ENCODE measurements at places on chromosomes 13 and 19.

- H3K36me3 ChIP-seq: peaks cover 3% of the 10 kb centered on the region
- DNase-seq: no peak
- no peaks in the 10 kb centered on the region for H3K27me3 ChIP-seq
Measured at GRCh38 chr19:2754659-2755447, 15.0 kb upstream of the SLC39A3 start.

GRCh38 chr13:50319635-50320255 is 304.5 kb downstream of the KCNRG start:
- H3K27me3 ChIP-seq: no peaks in the 10 kb centered on the region
- peak overlapping the region; percentile 4 for H3K4me3 ChIP-seq
- no peak for DNase-seq

DNA sequence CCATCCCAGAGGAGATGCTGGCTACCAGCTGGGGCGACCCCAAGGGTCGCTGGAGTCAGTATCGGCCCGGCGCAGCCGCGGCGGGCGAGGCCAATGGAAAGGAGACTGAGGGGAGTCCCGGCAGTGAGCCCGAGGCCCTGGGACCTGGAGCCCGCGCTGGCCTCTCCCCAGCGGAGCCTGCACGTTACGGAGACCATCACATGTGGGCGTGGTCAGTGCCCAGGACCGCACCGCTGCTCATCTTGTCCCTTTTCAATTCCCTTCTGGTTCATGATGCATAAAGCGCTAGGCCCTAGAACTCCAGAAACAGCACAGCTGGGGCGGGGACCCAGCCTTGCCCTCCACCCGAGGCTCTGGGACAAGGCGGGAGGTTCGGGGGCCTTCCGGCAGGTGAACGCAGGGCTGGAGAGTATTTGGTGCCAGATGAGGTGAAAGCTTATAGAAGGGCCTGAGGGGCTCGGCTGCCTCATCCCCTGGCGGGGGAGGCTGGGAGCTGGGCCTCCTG is 8.0 kb downstream of the C19orf25 start:
- H3K4me3 ChIP-seq: peak overlapping the region; percentile 74
- H3K27me3 ChIP-seq: peaks cover 32% of the 10 kb centered on the region
- no peaks in the 10 kb centered on the region for H3K36me3 ChIP-seq
- no peak for DNase-seq
- no peak overlapping the region for H3K27ac ChIP-seq
- H3K4me1 ChIP-seq: no peaks in the 10 kb centered on the region

DNA sequence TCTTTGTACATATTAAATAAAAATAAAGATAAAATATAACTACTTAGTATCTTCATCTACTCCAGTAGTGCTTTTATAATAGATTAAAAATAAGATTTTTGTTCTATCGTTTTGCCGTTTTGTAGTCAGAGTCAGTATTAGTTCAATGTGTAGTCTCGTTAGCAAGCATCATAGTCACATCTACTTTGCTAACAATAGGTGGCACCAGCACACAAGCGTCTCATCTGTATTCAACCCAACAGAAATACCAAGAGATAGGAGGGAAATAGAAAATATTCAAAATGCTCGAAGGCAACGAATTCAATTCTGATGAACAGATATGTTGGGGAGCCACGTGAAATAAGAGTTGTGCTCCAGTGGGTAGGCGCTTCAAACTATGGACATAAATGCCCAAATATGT is 21.4 kb upstream of the MICU2 start:
- no peak overlapping the region for H3K4me3 ChIP-seq
- H3K4me1 ChIP-seq: no peaks in the 10 kb centered on the region
- DNase-seq: no peak
- H3K27me3 ChIP-seq: no peaks in the 10 kb centered on the region

DNA sequence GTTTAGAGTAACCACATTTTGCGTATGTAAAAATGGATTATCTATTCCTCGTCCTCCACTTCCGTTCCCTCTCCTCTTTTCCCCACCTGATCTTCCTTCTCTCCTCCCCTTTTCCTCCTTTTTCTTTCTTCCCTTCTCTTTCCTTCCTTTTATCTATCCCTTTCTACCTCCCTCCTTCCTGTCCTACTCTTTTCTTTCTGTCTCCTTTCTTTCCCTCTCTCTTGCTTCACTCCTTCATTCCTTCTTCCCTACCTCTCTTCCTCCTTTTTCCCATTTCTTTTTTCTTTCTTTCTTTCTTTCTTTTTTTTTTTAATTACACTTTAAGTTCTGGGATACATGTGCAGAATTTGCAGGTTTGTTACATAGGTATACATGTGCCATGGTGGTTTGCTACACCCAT is 688.4 kb upstream of the GPC6 start:
- H3K4me3 ChIP-seq: no peak overlapping the region
- DNase-seq: no peak

GRCh38 chr13:75319254-75319653 is 162.7 kb downstream of the TBC1D4 start:
- no peaks in the 10 kb centered on the region for H3K27me3 ChIP-seq
- peaks cover 15% of the 10 kb centered on the region for H3K36me3 ChIP-seq
- no peak for DNase-seq

- peak overlapping the region; percentile 3 for H3K4me3 ChIP-seq
- H3K27ac ChIP-seq: peak overlapping the region; percentile 12
- H3K4me1 ChIP-seq: peaks cover 26% of the 10 kb centered on the region
- no peak for DNase-seq
- no peaks in the 10 kb centered on the region for H3K27me3 ChIP-seq
Measured at GRCh38 chr13:35693134-35693784, 216.8 kb upstream of the MAB21L1 start.

- no peak overlapping the region for H3K27ac ChIP-seq
- DNase-seq: no peak
- H3K27me3 ChIP-seq: no peaks in the 10 kb centered on the region
- H3K4me3 ChIP-seq: no peak overlapping the region
- peaks cover 38% of the 10 kb centered on the region for H3K36me3 ChIP-seq
Measured at GRCh38 chr13:45479661-45480060, 14.9 kb downstream of the COG3 start.

Data from type B pancreatic cell (in vitro differentiated cells).